ENCODE measurements at places on chromosomes 7 and 10.

DNA sequence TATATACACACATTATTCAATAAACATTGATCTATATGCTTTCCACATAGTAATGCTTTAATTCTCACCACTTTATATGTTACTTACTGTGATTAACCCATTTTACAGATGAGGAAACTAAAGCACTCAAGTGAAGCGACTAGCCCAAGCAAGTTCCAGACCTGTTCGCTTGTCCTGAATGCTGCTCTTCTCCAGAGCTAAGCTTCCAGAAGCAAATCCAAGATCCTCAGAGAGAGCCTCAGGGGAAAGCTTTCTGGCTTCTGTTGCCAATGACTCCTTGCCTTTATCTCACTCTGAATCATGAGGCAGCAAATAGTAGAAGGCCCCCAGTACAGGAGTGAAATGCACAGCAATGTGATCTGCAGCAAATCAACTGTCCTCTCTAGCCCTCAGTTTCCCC lies 32.2 kb downstream of the XPNPEP1 start:
- no peak for DNase-seq

- peak; percentile 61 for DNase-seq
Measured at GRCh38 chr10:100267239-100268104, at the start of gene CWF19L1. TSS of gene CWF19L1 (minus strand) at chr10:100267638. CDS start at chr10:100267593, 45 bp downstream.

DNA sequence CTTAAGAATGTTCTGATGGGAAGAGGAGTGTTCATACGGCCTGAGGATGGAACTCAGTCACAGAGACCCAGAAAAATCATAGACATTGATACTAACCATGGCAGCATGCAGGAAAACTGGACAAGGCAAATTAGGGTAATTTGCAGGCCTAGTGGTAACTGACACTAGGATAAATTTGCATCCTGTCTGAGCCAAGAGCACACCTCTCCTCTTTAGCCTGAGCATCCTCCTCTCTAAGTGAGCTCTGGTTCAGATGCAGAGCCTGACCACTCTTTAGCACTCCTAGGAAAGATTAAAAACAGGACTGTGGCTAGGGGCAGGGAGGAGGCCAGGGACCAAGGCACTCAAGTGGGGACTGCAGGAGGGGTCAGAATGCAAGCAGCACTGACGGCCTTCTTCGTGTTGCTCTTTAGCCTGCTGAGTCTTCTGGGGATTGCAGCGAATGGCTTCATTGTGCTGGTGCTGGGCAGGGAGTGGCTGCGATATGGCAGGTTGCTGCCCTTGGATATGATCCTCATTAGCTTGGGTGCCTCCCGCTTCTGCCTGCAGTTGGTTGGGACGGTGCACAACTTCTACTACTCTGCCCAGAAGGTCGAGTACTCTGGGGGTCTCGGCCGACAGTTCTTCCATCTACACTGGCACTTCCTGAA lies at the start of gene TAS2R41:
Gene TAS2R41 (plus strand): TSS at position 373 of the 650 bp plus-strand sequence. CDS start 0 bp downstream, at position 373.
- DNase-seq = no peak

DNA sequence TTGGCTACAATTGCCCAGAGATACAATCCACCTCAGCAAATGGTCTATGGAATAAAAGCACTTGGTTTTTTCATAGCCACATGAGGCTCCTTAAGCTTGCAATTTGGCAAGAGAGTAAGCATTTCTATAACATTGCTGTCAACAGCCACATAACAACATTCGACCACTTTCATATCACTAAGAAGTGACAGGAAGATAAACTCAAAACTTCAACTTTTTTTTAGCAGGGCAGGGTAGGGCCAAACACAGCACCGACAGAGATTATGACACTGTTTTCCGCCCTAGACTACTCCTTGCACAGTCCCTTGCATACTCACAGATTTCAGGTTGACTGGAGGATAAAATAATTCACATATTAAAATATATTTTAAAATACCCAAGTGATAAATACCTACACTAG lies 185.4 kb downstream of the JAZF1 start:
- no peak for DNase-seq

DNA sequence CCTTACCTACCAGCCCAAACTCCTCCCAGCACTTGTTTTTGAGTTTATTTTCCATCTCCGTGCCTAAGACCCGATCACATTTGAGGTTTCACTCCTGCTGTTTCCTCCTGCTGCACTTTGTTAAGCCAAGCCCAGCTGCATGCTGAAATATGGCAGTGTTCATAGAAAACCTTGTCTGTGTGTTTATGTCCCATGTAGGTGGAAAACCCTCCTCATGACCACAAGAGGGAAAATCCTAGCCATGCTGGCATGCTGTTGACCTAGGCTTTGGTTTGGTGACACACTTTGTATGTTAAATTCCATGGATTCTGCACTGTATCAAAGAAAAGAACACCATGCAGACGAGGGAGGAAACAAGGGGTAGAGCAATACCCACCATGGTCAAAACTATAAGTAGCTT lies 154.4 kb downstream of the CUBN start:
- DNase-seq = no peak

GRCh38 chr7:46349490-46349889 lies 428.4 kb upstream of the IGFBP3 start:
- no peak for DNase-seq

DNA sequence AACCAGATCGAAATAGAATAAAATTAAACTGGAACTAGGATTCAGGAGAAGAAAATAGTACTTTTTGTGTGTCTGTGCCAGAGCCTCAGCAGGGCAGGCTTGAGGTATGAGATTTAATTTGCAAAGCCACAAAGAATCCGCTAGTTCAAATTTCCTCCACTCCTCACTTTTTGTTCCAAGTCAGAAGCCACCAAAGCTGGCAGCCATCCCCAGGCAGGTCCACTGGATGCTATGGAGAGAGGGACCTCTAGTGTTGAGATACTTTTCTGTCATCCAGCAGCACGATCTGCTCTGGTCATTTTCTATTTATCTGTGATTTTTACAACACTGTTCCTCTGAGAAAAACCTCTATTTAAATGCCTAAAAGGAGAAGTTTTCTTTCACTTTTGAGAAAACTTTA lies 147.9 kb upstream of the FRMD4A start:
- DNase-seq = no peak

- no peak for DNase-seq
Measured at GRCh38 chr10:128880159-128880725, 586.8 kb upstream of the MGMT start.

- DNase-seq = no peak
Measured at GRCh38 chr10:110893559-110894179, 21.9 kb downstream of the PDCD4 start.

DNA sequence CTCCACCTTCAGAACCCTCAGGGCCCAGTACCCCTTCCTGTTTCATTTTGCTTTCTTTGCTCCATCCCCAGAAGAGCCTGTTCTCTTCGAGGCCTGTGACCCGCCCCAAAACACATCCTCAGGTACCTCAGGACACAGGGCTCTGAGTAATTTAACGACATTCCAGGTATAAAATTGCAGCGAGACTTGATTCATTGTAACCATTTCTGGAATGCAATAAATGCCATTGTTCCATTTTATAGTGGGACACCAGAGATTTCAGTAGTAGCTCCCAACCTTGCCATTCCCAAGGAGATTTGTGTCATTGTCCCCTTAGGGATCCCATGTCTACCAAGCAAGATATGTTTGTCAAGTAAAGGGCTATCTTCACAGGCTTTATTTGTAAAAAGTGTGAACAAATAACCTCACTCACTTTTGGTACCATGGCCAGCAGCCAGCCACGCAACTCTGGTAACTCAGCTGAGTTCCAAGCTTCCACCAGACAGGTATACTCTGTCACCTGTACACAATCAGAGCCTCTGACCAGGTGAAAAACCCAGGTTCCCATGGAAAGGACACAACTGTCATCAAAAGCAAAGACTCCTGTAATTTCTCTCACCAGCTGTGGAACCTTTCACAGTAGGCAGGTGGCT lies 441.3 kb downstream of the PLXNA4 start:
- no peak for DNase-seq

DNA sequence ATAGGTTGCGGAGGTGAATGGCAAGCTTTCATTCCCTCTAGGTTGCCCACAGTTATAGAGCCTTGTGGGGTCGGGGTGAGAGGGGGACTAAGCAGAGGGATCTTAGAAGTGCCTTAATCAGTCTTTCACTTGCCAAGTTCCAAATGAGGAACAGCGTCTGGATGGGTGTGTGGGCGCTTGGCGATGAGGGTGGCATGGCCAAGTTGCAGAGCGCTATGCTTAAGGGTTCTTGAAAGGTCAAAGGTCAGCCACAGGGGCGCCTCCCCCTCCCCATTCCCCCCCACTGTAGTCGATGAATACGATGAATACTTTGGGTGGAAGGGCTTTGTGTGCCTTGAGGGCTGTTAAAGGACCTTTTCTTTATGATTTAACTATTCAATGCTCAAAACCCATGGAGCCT lies 185.0 kb downstream of the TCF7L2 start:
- DNase-seq = no peak

GRCh38 chr10:70272925-70273316 lies 10.9 kb downstream of the NPFFR1 start:
- no peak for DNase-seq

- DNase-seq = no peak
Measured at GRCh38 chr7:101015626-101016025, 4.3 kb upstream of the MUC17 start.

- no peak for DNase-seq
Measured at GRCh38 chr10:12375076-12375504, 25.7 kb downstream of the CAMK1D start.

DNA sequence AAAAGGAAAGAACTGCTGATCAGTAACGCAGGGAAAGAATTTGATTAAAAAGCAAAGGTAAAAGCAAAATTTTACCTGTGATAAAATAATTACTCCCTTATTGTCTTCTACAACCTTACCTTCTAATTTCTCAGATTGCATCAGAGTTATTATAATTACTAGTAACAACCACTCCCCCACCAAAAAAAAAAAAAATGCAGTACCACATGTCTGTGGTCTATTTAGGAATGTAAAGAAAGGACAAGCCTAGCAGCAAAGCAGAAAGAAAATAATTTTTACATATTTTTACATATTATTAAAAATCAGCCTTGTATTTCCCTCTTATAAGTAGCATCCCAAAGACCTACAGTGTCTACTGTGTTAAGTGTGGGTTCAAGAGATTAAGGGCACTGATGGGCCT lies 430.4 kb downstream of the TFEC start:
- no peak for DNase-seq

GRCh38 chr10:104875561-104875960 lies 234.5 kb downstream of the SORCS3 start:
- no peak for DNase-seq

DNA sequence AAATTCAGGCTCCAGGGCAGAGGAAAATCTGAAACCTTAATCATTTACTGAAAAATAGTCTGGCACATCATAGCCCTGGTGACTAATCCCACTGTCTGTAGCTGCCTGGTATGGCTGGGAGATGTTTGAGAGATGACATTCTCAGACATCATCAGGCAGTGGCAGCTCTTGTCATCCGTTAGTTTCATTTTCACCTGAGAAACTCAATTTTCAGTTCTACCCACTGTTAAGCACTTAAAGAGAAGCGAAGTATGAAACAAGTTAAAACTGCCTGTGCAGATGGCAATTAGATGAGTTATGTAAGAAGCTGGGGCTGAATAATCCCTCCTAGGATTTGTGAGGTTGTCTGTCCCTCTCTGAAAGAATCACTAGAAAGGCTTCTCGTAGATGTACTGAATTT lies 150.2 kb downstream of the NSUN6 start:
- DNase-seq = no peak

GRCh38 chr7:107597582-107597916 lies 17.5 kb downstream of the BCAP29 start:
- DNase-seq = no peak

DNA sequence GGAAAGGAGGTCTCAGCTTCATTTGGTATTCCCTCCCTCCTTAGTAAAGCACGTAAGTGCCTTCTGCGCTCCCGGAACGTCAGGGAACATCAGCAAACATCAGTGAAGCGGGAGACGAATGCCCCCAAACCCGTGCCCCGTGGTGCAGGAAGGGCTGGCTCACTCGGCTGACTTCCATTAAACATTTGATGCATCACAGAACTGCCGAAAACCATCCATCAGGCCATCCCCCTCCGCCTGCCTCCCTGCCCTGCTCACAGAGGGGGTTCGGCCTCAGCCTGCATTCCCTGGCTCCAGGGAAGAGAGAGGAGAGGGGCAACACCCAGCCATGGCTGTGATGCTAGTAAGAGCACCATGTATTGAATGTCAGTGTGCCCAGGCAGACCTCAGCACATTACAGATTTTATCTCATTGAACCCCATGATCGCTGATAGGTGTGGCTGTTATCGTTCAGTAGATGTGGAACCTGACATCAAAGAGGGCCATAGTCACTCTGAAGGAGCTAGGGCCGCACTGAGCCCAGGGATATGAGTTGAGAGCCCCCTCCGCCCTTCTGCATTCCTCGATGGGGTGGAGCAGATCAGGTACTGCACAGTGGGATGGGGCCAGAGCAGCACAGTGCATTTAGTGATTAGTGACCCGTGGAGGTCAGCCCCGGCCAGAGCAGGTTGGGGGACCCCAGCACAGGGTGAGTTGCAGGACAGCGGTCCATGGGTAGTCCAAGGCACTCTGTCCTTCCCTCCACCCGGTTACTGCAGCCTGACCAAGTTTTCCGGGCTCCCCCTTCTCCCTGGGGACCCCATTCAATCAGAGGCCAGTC lies 146.4 kb downstream of the RPS24 start:
- no peak for DNase-seq

DNA sequence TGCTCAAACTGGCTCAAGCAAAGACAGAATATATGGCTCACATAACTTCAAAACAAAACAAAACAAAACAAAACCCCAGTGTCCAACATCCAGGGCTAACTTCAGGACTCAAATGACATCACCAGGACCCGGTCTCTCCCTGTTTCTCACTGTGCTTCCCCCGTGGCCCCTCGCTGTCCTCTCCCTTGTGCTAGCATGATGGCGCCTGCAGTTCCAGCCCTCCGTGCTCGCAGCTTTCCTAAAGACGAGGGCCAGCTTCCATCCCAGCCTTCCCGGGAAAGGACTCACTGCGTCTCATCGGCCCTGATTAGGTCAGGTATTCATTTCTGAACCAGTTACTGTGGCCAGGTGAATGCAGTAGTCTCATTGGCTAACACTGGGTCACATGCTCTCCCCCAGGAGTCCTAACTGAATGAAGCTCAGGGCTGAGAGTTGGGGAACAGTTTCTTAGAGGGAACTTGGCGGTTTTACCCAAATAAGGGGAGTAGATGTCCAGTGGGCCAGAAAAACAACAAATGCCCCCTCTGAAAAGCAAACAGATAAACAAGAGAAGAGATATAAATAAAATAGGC lies 33.0 kb upstream of the CTBP2 start:
- DNase-seq = no peak

DNA sequence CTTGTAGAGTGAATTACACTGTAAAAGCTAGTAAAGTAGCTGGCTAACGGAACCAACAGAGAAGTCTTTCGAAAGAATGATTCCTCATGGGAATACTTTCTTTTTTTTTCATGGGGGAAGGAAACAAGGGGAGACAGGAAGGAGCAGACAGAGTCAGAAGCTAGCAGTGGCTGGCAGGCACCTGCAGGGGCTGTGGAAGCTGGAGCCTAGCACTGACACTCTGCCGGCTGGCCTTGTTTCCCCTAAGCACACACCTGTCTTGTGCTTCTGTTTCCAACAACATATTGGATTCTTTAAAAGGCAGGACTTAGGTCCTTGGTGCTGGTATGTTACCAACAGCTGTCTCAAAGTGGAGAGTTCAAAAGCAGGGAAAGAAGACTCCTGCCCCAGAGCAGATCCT lies 24.7 kb downstream of the NOD1 start:
- DNase-seq = no peak

All from T-cell (primary cell).